ENCODE measurements at places on chromosomes 16 and 17.
A peak's percentile ranks its signal among the peaks of the same experiment; 100 is the strongest.

GRCh38 chr17:42521666-42522262 lies 14.3 kb upstream of the NAGLU start:
- DNase-seq, result peak; percentile 34

GRCh38 chr16:4820652-4821051 lies 18.2 kb upstream of the ROGDI start:
- DNase-seq, result no peak

DNA sequence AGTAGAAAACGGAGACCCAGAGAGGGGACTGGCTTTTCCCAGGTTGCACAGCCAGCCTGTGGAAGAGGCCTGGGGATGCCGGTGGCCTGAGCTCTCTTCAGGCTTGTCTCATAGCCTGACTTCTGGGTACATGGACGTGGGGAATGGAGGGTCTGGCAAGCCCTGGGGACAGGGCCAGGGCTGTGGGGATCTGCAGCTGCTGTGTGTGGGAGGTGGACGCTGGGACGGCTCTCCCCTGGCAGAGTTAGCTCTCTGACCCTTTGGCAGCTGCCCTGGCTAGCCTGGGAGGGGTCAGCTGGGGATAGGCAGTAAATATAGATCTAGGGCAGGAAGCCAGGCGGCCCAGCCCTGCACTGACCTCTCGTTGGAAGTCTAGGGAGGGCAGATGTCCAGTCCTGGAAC lies 20.5 kb downstream of the SLC4A1 start:
- DNase-seq, result peak; percentile 65

- DNase-seq, result no peak
Observed at GRCh38 chr16:81264386-81264785, 25.9 kb downstream of the BCO1 start.

GRCh38 chr17:34974794-34975785 lies 5.2 kb upstream of the LIG3 start:
- no peak for DNase-seq

GRCh38 chr17:29069526-29070041 lies 26.6 kb downstream of the PIPOX start:
- no peak for DNase-seq

DNA sequence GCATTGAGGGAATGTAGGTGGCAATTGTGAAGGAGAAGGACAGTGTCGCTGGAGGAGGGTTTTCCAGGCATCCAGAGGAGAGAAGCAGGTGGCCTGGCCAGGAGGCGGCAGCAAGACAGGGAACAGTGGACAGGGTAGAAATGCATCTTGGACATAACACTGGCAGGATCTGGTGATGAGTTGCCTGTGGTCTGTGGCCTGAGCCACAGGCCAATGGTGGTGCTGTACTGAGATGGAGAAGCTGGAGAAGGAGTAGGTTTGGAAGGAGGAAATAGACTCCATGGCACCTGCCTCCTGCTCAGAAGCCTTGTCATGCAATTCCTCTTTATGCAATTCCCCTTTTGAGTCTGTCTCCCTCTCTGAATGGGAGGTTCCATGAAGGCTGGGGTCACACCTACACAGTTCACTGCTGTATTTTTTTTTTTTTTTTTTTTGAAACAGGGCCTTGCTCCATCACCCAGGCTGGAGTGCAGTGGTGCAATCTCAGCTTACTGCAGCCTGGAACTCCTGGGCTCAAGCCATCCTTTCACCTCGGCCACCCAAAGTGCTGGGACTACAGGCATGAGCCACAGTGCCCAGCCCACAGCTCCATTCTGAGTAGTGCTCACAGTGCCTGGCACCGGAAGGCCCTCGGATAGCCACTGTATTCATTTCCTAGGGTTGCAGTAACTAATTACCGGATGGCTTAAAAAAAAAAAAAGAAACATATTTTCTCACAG lies 13.5 kb upstream of the CACNG4 start:
- DNase-seq, result no peak

DNA sequence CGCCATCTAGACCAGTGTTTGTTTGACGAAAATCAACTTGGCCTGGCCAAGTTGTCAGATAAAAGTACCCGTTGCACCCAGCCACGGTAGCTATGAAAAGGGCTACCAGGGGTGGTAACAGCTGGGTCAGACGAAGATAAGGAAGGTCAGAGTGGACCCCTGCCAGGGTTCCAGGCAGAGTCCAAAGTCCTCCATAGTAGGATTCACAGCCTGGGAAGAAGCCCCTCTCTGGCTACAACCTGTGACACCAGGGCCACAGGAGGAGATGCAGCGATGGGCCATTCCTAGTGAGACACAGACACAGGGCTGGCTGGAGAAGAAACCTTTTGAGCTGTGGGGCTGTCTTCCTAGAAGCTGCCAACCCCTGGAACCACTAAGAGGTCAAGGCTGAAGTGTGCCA lies 39.3 kb downstream of the MEAK7 start:
- DNase-seq, result no peak

DNA sequence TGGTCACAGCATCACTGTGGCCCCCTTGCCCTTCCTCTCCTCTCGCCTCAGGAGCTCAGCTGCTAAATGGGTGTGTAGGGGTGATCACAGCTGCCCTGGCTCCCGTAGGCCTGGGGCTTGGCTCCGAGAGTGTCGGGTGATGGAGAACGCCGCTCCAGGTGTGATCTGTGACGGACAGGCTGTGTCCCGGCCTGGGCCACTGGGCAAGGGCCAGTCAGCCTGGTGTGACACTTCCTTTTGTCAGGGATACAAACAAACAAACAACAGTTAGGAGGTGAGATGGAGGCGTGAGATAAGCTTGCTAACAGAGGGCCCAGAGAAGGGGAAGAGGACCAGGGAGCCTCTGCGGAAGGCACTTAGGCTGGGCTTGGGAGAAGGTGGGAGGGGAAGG lies 2.0 kb downstream of the ADGRG1 start:
- no peak for DNase-seq

- no peak for DNase-seq
Observed at GRCh38 chr17:31495022-31495885, 103.8 kb downstream of the RAB11FIP4 start.

GRCh38 chr17:68566442-68566738 lies 34.8 kb downstream of the FAM20A start:
- no peak for DNase-seq

DNA sequence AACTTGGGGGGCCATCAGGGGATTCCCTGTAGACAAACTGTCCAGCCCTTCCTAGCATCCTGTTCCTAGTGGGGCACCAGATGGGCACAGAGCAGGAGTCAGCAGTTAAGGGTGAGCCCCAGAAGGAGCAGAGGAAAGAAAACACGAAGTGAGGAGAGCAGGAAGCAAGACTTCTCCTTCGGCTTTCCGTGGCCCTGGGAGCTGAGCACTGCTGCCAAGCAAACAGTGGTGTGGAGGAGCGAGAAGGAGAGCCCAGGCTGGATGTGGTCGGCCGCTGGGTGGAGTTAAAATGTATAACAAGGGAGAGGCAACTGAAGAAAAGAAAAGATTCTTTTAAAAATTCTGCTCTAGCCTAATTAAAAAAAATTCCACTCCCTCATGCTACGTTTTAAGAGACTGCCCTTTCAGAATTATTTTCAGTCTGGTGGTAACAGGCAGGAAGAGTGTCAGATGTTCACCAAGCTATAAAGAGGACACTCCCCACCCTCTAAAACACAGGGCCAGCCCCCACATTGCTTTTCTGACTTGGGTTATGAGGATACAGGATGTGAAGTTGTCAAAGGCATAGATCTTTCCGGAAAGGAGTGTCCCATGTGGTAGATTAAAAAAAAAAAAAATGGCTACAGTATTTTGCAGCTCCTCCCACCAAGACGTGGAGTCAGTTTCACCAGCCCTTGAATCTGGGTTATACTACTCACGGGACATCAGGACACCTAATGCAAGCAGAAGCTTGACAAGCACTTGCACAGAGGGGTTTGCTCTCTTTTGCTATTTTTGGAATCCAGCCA lies 74.9 kb upstream of the ZFHX3 start:
- DNase-seq, result peak; percentile 48

GRCh38 chr16:81740169-81740568 lies 38.9 kb upstream of the PLCG2 start:
- DNase-seq, result no peak

- DNase-seq, result no peak
Observed at GRCh38 chr17:45123930-45124796, 8.2 kb downstream of the PLCD3 start.

- no peak for DNase-seq
Observed at GRCh38 chr17:68658999-68659780, 58.0 kb upstream of the FAM20A start.

- no peak for DNase-seq
Observed at GRCh38 chr16:63005356-63005755, 969.1 kb upstream of the CDH8 start.

GRCh38 chr17:6797718-6798351 lies 21.8 kb downstream of the FBXO39 start:
- DNase-seq, result no peak

DNA sequence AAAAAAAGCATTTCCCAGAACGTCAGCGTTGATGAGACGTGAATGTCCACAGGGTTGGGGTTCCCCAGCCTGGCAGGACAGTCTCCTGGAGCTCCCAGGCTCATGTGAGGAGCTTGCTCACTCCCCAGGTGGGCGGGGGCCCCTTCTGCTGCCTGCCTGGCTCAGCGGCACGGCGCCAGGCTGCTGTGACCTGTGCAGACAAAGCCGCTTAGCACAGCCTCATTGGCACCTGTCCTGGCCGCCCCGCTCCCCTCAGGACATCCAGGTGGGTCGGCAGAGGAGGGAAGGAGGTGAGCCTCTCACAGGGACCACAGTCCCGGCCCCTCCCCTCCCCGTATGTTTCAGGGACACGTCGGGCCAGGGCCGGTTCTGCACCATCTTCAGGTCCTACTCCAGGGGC lies 12.9 kb upstream of the WFIKKN1 start:
- no peak for DNase-seq

All from left ventricle myocardium inferior (tissue), 1 donor.